Omental fat pad (tissue), 4 donors: ENCODE measurements at places on chromosomes 1 and 21.

DNA sequence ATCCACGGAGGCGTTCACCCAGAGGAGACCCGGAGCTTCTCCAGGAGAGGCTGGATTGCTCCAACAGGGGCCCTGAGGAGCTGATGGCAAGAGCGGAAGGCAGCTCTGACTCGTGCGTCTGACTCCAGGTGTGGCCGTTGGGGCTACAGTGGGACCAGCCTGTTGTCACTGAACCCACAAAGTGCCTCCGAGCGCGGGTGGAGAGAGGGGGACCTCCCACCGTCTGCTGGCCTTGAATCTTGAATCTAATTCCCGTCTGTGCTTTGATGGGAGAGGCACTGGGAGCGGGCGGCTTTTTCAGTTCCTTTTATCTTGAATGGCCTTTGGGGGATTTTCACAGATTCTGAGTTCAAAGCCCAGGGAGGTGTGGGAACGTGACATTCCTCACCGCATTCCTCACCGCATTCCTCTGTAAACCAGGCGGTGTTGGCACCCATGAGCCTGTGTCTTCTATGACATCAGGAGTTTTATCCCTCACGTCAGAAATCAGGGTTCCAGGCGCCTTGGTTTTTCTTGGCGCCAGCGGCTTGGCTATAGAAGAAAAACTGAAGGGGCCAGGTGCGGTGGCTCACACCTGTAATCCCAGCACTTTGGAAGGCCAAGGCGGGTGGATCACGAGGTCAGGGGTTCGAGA lies 39.2 kb upstream of the COL18A1 start:
- no peak for DNase-seq

DNA sequence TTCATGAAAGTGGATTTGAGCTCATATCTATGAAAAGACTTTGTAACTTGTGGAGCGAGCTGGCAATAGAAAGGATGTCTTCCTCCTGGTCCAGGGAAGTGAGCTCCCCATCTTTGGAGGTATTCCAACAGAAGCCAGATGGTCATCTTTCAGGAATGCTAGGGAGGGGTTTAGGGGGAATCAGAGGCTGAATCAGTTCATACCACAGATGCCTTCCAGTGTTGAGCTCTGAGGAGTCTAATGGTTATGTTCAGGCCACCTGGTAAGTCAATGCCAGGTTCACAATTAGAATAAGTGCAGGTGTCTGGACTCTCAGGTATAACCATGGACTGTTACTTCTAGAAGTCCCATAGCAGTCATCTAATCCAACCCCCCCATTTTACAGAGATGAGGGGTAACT lies 119.1 kb downstream of the ACTL8 start:
- DNase-seq, result no peak

- no peak for DNase-seq
Observed at GRCh38 chr1:26862781-26863684, at the start of gene SFN. SFN (plus strand) TSS chr1:26863149; CDS start chr1:26863213, 64 bp downstream.

GRCh38 chr1:42504535-42505128 lies 41.5 kb downstream of the CCDC30 start:
- no peak for DNase-seq

DNA sequence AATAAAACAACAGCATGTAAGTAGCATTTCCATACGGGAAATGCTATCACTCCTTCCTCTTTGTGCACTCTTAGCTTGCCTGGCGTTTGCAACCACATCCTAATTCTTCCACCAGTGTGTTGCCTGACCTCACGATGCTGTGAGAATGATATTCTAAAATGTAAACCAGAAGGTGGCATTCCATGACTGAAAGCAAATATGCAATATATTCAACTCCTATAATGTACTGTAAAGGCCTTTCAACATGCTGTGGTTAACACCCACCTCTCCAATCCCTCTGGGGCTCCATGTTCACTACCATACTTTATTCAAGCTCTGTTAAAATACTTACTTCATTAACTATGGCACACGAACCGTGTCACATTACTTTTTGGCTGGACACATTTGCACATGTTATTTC lies 420.6 kb upstream of the DEPDC1 start:
- no peak for DNase-seq

- DNase-seq, result no peak
Observed at GRCh38 chr1:104921525-104921924, 1171.8 kb downstream of the AMY1C start.

GRCh38 chr1:205041998-205042910 lies 758 bp upstream of the CNTN2 start:
- no peak for DNase-seq

- DNase-seq, result no peak
Observed at GRCh38 chr1:19067182-19067911, 110.9 kb upstream of the IFFO2 start.

DNA sequence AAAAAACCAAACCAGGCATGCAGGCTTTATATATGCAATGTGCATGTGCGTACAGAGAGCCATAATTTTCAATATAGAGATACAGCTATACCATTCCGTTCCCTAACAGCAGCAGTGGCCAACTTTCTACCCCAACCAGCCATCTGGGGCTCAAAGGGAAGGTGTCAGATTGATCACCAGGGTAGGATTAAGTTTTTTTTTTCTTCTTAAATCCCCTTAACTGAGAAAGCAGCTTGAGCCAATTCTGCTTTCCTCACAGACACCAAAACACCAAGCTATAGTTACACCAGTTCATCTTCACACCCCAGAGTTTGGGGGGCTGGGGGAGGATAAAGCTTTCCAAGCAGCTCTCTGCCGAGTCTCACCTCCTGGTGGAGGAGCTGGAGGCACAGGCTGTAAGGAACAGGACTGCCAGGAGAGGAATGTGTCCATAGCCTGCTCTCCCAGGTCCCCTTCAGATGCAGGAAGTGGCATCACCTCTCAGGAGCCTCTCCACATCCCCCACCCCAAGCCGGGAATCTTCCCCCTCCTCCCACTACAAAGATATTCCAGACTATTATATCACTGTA lies 87.9 kb downstream of the SSBP3 start:
- no peak for DNase-seq

- DNase-seq, result no peak
Observed at GRCh38 chr1:150843474-150843873, 32.9 kb downstream of the ARNT start.

DNA sequence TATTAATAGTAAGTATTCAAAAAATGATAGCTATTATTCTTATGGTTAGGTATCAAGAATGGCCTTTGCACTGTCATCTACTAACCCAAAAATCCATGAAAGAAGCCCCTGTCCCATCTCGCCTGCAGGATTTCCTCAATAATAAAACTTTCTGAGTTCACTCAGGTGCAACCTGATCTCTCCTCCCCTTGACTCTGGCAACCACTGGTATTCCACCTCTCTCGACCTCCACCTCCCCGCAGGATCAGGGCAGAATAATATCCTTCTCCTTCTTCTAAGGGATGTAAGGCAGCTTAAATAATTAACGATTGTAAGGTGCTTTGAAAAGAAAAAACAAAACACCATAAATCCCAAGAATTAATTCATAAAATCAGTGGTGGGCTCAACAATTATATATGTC lies 359.3 kb downstream of the PLPP3 start:
- DNase-seq, result no peak

- no peak for DNase-seq
Observed at GRCh38 chr1:71135571-71135970, 54.7 kb upstream of the ZRANB2 start.

DNA sequence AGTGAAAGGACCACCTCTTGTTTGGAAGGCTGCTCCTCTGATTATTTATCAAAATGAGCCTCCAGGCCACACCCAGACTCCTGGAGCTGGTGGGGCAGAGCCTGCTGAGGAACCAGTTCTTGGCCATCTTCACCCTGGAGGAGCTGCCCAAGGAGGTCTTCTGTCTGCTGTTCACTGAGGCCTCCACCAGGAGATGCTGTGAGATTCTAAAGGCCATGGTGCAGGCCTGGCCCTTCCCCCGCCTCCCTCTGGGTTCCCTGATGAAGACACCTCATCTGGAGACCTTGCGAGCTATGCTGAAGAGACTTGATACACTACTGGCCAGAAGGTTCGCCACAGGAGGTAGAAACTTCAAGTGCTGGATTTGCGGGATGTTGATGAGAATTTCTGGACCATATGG lies 61.7 kb upstream of the GJA8 start:
- DNase-seq, result no peak

DNA sequence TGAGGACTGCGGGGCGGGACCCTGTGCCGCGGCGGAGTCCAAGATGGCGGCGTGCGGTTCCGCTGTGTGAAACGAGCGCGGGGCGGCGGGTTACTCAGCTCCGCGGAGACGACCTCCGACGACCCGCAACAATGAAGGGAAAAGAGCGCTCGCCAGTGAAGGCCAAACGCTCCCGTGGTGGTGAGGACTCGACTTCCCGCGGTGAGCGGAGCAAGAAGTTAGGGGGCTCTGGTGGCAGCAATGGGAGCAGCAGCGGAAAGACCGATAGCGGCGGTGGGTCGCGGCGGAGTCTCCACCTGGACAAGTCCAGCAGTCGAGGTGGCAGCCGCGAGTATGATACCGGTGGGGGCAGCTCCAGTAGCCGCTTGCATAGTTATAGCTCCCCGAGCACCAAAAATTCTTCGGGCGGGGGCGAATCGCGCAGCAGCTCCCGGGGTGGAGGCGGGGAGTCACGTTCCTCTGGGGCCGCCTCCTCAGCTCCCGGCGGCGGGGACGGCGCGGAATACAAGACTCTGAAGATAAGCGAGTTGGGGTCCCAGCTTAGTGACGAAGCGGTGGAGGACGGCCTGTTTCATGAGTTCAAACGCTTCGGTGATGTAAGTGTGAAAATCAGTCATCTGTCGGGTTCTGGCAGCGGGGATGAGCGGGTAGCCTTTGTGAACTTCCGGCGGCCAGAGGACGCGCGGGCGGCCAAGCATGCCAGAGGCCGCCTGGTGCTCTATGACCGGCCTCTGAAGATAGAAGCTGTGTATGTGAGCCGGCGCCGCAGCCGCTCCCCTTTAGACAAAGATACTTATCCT lies 430 bp downstream of the RBM15 start:
- no peak for DNase-seq

DNA sequence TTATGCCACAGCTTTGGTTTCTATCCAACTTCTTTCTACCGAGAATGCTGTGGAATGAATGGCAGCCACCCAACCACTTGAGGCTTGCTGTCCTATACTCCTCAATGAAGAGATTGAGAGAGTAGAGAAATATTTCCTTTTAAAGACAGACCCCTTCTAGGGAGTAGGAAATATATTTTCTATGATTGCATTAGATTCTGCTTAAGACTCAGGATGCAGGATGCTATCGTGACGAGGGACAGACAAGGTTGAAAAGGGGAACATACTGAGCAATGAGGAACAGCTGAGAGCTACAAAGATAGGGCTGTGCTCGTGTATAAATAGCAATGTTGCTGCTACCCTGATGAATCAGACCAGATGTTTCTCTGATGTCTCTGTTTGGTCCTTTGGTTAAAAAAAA lies 7.1 kb upstream of the RASAL2 start:
- no peak for DNase-seq

DNA sequence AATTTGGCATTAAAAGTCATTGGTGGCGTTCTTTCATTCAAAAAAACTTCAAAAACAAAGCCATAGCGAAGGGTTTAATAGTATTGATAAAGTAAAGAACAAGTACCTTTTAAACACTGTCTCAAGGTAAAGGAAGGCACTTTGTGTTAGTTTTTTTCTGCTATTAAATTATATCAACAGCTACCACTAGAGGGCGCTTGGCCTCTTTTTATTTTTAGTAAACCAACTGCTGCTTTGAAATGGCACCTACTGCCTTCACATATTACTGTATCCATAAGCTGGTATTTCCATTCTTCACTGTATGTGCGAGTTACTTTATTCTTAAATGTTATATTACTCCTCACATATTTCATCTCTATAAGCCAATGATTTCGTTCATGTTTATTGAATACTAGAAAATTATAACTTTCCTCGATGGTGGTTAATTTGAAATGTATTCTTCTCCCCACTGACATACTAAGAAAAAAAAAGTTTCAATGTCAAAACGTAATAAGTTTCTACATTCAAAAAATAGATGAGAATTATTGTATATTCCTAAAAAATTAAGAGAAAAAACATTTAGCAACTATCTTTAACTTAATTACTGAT lies 125.7 kb upstream of the CXADR start:
- DNase-seq, result peak; percentile 35

DNA sequence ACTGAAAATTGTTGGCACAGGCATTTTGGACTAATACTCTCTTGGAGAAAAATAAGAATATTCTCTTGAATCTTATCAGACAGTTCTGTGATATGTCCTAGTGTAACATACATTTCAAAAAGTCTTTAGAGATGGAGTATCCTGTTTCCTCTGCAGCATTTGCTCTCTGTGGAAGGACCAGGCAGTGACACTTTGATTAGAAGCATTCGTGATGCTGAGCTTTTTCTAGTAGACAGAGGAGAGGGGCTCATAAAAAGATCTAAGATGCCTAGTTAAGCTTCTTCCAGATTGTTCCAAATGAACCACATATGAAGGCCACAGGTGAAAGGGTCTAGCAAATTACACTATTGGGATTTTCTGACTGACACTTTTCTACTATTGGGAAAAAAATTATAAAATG lies 120.3 kb downstream of the C1orf21 start:
- no peak for DNase-seq

GRCh38 chr21:37631319-37632117 lies 264.9 kb downstream of the DYRK1A start:
- no peak for DNase-seq

DNA sequence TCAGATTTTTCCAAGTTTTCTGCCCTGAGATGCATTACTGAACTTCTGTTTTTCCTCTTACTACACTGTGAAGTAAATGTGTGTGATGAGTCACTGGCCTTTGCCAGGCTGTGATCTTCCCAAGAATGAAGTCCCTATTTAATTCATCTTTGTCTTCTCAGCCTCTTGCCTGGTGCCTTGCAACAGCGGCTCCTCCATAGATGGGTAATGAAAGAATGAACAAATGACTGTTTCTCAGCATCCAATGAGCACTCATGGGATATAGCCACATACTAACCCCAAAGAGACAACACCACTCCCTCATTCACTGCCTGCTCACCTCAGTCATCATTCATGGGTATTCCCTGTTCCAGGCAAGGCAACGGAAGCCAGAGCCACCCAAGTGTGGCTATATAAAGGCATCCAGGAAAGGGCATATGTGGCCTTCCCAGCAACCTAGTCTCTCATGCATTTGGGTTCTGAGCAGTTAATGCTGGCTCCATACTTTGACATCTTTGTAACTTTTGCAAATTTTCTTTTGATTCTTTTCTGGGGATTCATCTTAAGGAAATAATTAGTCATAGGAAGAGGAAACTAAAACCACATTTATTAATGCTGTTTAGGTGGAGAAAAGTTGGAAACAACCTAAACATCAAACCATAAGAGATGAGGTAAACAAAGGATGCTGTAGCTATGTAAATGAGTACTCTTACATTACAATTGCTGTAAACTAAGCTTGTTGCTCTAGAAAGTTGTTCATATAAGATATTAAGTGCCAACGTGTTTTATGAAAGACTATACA lies 71.9 kb downstream of the HIVEP3 start:
- no peak for DNase-seq

DNA sequence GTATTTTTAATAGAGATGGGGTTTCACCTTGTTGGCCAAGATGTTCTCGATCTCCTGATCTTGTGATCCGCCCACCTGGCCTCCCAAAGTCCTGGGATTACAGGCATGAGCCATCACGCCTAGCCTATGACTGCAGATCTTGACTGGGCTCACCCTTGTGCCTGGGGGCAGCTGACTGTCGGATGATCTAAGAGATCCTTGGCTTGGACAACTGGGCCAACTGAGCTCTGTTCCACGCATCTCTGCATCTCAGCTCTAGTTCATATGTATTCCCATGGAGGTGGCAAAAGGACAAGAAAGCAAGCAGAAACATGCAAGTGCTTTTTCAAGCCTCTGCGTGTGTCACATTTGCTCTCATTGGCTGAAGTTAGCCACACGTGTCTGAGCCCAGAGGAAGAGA lies 75.8 kb upstream of the SELENON start:
- no peak for DNase-seq

- DNase-seq, result no peak
Observed at GRCh38 chr1:12448746-12449177, 169.2 kb downstream of the DHRS3 start.

GRCh38 chr1:230105754-230106625 lies 39.0 kb downstream of the GALNT2 start:
- no peak for DNase-seq
